Immature natural killer cell (primary cell): ENCODE measurements at places on chromosomes 1 and 21.

DNA sequence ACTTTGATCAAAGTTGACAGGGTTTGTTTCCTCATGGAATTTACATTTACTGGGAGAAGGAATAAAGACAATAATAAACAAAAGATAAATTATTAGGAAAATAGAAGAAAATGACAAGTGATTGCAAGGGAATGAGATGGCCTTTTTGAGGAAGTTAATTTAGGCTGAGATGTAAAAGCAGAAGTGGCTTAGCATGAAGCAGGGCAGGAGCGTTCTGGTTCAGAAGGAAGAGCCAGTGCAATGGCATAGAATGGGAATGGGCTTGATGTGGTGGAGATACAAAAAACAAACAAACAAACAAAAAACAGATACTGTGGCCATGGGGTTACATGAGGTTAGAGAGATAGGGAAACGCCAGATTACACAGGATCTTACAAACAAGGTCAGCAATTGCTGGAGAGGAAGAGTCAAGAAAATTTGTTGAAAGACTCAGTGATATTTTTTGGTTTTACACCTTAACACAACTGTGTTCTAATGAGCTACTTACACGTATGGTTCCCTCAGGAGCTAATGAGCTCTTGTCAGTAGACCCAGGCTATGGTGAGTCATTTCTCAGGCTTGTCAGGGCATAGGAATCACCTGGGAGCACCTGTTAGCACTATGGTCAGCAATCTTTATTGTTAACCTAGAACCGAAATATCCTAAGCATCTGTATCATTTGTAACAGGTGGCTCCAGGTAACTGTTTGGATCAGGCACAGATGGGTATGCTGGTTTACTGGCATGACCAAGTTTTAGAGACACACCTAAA is 8.7 kb upstream of the CADM3 start:
- no peak for DNase-seq

GRCh38 chr1:32077451-32077850 is 4.7 kb downstream of the TMEM39B start:
- DNase-seq = no peak

- DNase-seq = no peak
Measured at GRCh38 chr1:16071614-16072013, 1.8 kb downstream of the FAM131C start.

DNA sequence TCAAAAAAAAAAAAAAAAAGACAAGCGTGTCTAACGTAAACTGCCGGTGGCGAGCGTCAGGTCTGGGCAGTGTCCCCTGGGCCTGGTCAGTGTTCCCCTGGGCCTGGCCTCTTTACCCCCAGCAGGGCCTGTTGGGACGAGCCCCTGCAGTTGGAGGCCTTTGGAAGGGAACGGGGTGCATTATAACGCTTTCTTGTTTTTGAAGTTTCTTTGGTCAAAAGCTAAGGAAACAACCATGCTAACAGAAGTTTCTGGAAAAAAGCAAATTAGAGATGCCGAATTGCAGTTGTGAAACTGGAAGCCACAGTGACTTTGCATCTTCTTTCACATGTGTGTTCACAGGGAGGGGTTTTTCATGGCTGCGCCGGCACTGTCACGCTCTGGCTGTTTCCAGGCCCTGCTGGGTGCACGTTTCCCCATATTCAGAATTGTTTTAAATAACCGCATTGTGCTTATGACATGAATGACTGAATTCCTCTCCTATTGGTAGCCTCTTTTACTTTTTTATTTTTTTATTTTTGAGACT is 16.0 kb downstream of the RRP1 start:
- DNase-seq = no peak

DNA sequence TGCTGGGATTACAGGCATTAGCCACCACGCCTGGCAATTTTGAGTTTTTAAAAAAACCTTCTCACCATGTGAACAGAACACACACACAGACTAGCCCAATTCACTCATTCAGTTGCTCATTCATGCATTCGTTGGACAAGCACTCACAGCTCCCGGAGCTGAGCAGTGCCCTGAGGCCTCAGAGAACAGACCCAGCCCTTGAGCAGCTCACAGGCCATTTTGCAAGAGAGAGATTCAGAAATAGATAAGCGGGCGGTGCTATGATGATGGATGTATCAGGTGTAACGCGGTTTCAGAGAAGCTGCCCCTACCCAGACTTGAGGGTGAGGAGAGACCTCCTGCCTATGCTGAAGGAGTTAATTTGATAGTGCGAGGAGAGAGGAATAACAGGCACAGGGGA is 18.6 kb downstream of the PTAFR start:
- no peak for DNase-seq

DNA sequence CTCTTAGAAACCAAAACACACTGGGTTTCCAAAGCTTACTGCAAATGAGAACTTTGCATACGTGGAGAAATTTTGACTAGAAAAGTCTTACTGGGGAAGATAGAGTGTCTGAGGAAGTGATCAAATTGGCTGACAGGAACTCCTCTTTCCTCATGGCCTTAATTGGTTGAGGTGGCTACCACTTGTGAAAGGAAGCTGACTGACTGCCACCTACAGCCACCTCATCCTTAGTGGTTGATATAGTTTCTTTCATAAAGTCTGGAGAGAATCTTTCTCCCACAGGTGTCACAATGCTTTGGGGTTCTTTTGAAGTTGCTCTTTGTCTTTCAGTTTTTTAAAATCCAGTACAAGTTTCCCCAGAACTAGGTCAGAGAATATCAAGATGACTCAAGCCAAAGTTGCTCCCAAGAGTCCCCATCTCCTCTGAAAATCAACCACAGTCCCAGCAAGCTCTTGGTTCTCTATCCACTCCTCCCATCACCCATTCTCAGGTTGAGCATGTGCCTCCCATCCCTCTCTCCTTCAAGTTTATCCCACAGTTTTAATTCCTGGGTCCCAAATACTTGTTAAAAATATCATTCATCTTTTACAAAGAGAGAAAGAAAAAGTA is 43.3 kb downstream of the GPR88 start:
- peak; percentile 28 for DNase-seq
